Activated T-helper 1 cell treated with anti-CD3 and anti-CD28 coated beads, Interleukin-2, amount 50 U/mL, for 16 hours (primary cell): ENCODE measurements at places on chromosomes 2 and 18.
A peak's percentile ranks its signal among the peaks of the same experiment; 100 is the strongest.

GRCh38 chr18:74898965-74899364 is 301.3 kb downstream of the ZNF407 start:
- DNase-seq = no peak

- no peak for DNase-seq
These were observed 288.0 kb upstream of the REV1 start for GRCh38 chr2:99777656-99778290.

DNA sequence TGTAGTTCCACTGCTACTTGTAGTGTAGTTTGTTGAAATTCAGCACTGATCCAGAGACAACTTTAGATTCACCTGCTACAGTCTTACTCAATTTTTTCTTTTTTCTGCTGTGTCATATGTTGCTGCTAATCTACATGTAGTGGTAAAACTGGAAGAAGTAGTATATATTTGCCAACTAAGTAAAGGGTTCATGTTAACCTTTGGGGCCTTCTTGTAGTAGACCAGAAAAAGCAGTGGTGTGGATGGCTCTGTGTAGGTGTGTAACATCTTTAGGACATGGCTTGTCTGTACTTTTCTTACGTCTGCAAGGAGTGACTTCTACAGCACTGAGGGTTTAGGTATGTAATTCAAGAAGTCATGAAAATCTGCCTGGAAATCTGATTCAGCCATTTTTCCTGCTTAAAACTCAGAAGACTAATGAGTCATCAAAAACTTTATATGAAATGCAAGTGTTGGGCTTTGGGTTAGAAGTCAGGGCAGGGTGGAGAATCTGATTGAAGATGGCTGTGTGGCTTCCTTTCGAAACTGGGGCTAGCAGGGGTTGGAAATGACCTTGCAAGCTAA is 8.4 kb downstream of the PTPRM start:
- DNase-seq = no peak

DNA sequence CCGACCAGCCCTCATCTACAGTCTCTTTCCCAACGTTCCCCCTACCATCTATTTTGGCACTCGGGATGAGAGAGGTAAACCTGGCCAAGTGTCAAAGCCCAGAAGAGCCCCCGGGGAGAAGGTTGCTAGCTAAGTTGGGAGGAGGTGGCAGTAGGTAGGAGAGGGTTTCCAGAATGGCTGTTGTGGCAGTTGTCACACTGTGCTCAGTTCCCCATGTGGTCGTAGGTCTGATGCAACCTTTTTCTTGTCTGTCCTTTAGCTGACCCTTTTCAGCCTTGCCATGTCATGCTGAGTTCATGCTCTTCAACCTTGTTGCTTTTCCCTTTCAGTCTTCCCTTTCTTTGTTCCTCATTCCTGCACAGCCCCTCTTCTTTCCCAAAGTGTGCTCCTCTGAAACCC is 34.5 kb downstream of the TTLL4 start:
- DNase-seq = no peak

GRCh38 chr18:66571845-66572244 is 32.0 kb downstream of the CDH19 start:
- DNase-seq = no peak

DNA sequence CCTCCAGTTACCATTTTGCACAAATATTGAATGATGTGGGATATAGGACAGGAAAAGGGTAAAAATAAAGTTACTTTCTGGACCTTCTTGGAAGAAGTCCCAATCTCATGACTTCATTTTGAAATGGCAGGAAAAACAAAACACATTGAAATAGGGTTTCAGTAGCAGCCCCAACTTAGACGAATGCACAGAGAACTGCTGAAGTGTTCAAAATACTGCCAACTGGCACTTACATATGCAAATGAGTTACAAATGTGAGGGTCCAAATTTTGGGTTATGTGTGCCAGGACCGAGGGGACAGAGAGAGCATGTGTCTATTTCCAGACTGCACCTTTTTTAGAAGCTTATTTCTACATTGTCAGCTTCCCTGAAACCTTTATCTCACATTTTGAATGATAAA is 112.9 kb upstream of the CCDC68 start:
- no peak for DNase-seq

DNA sequence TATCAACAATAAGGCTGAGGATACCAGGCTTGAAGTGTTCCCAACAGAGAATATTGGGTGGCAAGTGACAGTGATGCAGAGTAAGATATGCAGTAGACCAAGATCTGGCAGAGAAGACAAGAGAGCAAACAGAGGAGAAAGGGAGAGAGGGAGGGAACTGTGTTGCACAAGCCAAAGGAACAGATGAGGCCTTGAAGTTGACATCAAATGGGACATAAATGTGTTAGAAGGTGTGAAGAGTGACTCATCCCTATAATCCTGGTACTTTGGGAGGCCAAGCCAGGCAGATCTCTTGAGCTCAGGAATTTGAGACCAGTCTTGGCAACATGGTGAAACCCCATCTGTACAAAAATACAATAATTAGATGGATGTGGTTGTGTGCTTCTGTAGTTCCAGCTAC is 342.9 kb downstream of the PARD3B start:
- no peak for DNase-seq

- no peak for DNase-seq
These were observed 18.7 kb upstream of the DYTN start for GRCh38 chr2:206736935-206737334.

DNA sequence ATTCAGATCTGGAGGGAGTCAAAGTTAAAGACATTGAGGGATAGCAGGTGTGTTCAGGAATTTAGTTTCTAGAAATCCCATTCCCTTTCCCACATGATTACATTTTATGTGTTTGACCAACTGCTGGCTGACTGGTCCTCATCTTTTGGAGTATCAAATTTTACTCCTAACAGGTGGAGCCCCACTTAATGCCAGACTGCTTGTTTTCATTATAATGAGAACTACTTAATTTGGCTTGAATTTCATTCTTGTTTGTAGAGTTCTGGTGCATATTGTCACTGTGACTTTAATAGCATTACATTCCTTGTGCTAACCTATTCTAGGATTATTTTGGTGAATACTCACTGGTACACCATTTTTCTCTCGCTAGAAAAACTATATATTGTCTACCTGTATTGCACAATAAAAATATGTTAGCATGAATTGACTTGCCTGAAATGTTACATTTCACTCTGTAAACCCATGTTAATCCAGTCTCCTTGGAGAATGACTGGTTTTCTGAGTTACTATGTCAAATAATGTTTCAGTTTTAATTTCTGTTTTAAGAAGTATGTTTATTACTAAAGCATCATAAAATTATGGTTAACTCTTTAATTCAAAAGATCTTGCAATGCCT is 98.2 kb downstream of the TANC1 start:
- DNase-seq = no peak

GRCh38 chr2:203404996-203405395 is 76.8 kb downstream of the ABI2 start:
- no peak for DNase-seq

- DNase-seq = no peak
These were observed 27.5 kb downstream of the ZNF516 start for GRCh38 chr18:76467371-76468190.

GRCh38 chr2:235011607-235011928 is 59.8 kb downstream of the SH3BP4 start:
- no peak for DNase-seq

DNA sequence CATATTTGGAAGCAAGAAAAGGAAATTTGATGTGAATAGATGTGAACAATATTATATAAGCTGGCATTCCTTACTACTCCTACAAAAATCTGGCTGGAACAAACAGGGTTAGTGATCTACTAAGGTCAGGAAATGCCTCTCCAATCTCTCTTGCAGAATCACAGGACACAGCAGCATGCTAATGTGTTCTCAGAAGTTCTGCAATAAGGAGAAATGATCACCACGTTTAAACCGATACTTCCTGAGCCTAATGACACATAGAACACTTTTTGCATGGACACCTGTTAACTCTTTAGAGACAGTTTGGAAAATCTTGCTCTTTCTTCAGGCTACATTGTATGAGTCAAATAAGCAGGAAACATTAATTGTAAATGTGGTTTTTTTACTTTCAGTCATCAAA is 89.6 kb upstream of the MAP3K20 start:
- DNase-seq = no peak

- no peak for DNase-seq
These were observed 228.9 kb downstream of the BCL11A start for GRCh38 chr2:60324536-60324935.

GRCh38 chr2:35852-36251 is 10.5 kb downstream of the FAM110C start:
- DNase-seq = no peak

DNA sequence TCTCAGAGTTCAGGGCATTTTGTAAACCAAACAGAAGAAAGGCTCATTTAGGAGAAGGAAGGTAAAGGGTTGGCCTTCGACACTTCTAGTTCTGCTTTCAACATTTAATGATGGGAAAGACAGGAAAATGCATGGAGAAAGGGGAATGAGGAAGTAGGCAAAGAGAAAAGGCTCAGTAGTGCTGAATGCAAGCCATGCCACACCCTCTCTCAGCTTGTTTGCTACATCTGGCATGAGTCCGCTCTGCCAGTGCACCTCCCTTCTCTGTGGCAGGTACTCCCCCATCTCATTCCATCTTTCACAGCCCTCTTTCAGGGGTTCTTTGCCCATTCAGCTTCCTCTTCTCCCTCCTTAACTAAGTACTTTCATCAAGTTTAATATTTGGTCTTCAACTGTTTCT is 120.9 kb upstream of the ITGB6 start:
- no peak for DNase-seq

DNA sequence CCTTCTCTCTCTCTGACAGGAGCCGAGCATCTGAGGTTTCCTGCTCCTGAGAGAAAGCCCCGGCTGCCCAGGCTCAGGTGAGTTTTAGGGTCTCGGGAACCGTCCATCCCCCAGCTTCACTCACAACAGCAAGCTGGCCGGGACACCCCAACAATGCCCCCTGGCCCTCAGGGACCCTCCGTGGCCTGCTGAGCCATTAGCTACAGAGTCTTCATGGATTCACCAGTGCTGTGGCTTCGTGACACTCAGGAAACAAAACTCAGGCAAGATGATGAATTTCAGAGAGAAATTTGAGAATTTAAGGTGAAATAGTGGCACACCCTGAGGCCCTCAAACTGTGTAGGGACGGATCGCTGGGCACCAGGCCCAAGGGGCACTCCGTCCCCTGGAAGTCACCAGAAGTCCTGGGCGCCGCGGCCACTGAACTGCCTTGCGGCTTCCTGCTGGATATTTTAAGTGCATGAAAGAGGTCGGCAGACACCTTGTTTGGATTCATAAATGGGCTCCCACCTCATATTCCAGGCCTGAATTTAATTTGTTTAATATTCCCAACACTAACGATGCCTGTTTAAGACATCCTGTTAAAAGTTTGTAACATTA is 368.3 kb upstream of the SALL3 start:
- DNase-seq = no peak

DNA sequence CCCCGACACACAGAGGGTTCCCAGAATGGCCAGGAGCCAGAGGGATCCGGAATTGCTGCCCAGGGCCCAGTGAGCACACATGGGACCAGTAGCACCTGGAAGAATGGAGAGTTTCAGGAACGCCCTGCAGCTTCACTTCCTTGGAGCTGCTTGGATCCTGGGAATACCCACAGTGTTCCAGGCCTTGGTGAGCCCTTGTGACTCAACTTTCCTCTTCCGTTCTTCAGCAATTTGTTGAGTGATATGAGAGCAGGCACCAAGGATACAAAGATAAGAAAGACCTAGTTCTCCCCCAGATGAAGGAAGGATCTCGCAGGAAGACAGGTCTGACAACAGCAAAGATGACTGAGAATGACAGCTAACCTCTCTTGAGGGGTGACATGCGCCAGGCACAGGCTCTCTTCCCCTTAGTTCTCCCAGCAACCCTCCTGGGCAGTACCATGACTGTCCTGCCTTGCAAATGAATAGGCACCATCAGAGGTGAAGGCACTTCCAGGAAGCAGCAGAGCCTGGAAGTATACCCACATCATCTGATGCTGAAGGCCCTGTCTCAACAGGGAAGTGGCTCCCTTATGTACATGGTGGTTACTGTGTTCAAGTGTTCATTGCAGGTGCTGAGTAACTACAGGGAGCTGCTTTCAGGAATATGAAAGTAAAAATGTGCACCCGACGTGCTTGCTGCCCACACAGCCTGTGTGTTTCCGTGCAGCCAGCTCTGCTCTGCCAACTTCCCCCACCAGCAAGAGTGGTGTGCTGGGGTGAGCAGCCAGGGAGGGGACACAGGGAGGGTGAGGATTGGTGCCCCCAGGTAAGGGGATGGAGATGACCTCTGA is 116.2 kb downstream of the STPG4 start:
- no peak for DNase-seq

- no peak for DNase-seq
These were observed 270.7 kb upstream of the THUMPD2 start for GRCh38 chr2:40049781-40050180.

GRCh38 chr2:128436479-128437203 is 118.0 kb upstream of the HS6ST1 start:
- no peak for DNase-seq

DNA sequence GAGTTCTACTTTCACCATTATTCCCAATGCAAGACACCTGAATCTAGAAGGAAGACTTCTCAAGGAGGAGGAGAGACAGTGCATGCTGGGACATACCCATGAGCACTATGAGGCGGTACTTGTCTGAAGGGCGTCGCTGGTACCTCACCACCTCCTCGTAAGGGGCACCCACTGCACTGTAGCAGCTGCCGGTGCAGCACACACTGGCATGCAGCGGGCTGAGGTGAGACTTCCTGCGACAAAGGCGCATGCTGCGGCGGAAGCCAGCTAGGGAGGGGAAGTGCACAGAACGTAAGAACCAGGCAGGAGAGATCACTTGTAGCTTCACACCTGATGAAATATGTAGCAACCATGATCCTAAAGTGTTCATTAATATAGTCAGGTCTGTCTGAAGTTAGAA is 12.8 kb upstream of the TMEM237 start:
- no peak for DNase-seq

DNA sequence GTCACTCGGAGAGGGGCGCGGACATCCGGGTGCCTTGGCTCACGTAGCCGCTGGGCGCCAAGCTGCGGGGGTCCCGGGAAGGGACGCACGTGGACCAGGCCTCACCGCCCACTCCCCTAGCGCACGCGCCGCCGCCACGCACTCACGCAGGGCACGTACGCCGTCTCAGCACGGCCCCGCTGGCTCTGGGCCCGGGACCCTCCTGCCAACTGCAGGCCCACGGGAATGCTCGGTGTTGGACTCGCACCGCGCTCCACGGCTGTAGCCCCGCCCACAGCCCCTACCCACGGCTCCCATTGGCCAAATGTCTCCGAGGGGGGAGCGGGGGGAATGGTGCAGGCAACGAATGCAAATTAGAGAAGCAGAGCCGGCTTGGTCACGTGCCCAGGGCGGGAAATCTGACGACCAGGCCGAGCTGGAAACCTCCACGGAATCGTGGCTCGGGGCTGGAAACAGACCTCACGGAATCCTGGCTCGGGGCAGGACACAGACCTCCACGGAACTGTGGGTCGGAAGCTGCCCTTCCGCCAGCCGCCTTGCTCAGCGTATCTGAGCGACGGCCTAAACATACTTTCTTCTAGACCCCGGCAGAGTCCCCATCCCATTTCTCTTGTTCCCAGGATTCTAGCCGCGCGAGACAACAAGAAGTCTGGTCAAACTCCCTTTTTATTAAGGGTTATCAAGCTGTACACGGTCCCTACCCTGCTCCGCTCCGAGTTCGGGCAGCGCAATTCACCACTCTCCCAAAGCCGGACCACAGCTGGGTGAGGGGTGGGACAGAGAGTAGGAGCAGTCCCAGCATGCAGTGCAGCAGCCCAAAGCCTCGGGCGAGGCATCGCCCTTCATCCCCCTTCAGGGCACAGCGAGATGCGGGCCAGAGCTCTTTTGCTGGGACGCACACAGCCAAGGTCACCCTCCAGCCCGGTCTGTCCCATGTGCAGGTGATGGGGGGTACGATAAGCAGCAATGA is at the start of gene ABCB6:
ABCB6 (minus strand) TSS at position 227 of the 970 bp plus-strand sequence. CDS start 285 bp downstream, outside the sequence.
- DNase-seq = peak; percentile 79
